ENCODE measurements at places on chromosomes 12 and 14. TPM values are rescaled to one million over a fixed set of nuclear protein-coding genes. Genes with fewer than 3 reads are reported as not detected.

GRCh38 chr12:99121546-99121945 is 476.5 kb downstream of the APAF1 start:
- no peaks in the 10 kb centered on the region for H3K36me3 ChIP-seq
- H3K4me3 ChIP-seq = no peak overlapping the region
- no peak for DNase-seq
- no peaks in the 10 kb centered on the region for H3K27me3 ChIP-seq

DNA sequence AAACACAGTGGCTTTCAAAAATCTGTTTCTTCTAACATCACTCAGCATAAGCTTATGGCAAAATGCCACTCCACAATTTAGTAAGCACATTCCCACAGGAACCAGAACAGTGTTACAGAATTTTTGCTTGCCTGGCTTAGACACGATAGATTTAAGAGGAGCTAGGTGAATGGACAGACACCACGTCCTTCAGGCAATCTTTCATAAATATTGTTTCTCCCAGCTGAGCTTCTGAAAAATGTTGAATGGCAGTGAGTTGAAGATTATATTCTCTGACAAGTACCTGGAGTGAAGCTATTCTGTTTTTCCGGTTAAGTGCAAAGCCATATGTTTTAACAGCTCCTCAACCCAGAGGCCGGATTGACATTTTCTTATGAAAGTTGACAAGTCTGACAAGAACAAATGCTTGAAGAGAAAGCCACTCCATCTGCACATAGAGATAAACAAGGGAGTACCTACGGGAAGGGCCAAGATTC is 102.0 kb downstream of the FSCB start:
- DNase-seq = no peak
- no peaks in the 10 kb centered on the region for H3K27me3 ChIP-seq
- H3K4me1 ChIP-seq = no peaks in the 10 kb centered on the region

GRCh38 chr12:45613296-45613695 is 116.2 kb upstream of the ARID2 start:
- H3K4me1 ChIP-seq = no peaks in the 10 kb centered on the region
- no peak for DNase-seq
- H3K27me3 ChIP-seq = no peaks in the 10 kb centered on the region
- no peak overlapping the region for H3K27ac ChIP-seq
- H3K36me3 ChIP-seq = no peaks in the 10 kb centered on the region

The FAR2 gene
- 7.6 TPM for total RNA-seq

The PACS2 gene
- 10.2 TPM for total RNA-seq

DNA sequence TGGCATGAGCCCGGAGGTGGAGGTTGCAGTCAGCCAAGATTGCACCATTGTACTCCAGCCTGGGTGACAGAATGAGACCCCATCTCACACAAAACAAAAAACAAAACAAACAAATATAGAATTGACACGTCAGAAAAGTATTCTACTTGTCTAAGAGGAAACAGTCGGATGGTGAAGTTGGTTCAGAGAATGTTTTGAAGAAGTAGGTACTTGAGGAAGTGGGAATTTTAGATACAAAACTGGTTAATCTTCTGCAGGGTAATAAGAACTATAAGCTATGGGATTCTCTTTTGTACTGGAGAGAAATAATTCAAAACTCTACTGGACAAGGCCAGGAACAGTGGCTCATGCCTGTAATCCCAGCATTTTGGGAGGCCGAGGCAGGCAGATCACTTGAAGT is 14.6 kb upstream of the TCTN1 start:
- no peak for DNase-seq
- no peaks in the 10 kb centered on the region for H3K4me1 ChIP-seq
- H3K27me3 ChIP-seq = no peaks in the 10 kb centered on the region
- no peak overlapping the region for H3K4me3 ChIP-seq
- no peak overlapping the region for H3K27ac ChIP-seq

- H3K27me3 ChIP-seq = no peaks in the 10 kb centered on the region
- no peak overlapping the region for H3K4me3 ChIP-seq
- no peak overlapping the region for H3K27ac ChIP-seq
- H3K4me1 ChIP-seq = no peaks in the 10 kb centered on the region
- H3K36me3 ChIP-seq = no peaks in the 10 kb centered on the region
- no peak for DNase-seq
Measured at GRCh38 chr12:125050446-125050845, 14.8 kb upstream of the AACS start.

The SYNE2 gene
- 15.5 TPM for total RNA-seq

The CCNT1 gene
- 15.9 TPM for total RNA-seq

DNA sequence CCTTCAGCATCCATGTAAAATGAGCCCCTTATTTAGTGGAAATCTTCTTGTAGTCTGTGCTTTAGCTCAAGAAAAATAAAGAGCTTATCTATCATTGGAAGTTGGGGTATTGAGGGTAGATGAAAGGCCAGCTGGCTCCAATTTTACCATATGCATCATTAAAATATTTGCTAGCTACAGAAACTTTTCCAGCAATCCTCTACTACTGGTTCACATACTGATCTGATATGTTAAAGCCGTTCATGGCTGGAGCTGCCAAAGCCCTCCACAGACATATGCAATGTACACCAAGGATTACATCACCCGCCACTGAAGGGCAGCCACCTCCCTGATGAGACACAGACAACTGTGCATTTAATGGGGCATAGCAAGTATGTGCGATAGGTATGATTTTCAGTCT is 1205.3 kb downstream of the GALC start:
- no peaks in the 10 kb centered on the region for H3K4me1 ChIP-seq
- no peak overlapping the region for H3K4me3 ChIP-seq
- no peaks in the 10 kb centered on the region for H3K36me3 ChIP-seq
- no peak for DNase-seq
- H3K27ac ChIP-seq = no peak overlapping the region

GRCh38 chr12:106455111-106455510 is 97.6 kb downstream of the POLR3B start:
- peaks cover 2% of the 10 kb centered on the region for H3K36me3 ChIP-seq
- H3K4me1 ChIP-seq = no peaks in the 10 kb centered on the region
- H3K4me3 ChIP-seq = no peak overlapping the region

DNA sequence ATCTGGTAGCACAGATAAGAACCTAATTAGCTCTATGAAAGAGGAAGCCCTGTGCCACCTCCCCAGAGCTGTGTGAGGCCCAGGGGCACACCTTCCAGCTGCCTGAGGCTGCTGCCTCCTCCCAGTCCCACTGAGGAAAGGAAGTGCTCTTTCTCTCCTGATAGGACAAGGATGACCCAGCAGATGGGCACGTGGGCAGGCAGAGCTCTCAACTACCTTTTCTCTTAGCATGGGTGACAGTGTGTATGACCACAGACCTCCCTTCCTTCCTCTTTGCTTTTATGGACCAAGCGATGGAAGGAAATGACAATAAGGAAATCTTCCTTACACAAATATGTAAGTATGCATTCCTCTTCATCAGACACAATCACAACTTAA is 127.6 kb upstream of the AMIGO2 start:
- H3K4me3 ChIP-seq = no peak overlapping the region
- no peaks in the 10 kb centered on the region for H3K4me1 ChIP-seq
- H3K36me3 ChIP-seq = no peaks in the 10 kb centered on the region
- H3K27me3 ChIP-seq = no peaks in the 10 kb centered on the region

DNA sequence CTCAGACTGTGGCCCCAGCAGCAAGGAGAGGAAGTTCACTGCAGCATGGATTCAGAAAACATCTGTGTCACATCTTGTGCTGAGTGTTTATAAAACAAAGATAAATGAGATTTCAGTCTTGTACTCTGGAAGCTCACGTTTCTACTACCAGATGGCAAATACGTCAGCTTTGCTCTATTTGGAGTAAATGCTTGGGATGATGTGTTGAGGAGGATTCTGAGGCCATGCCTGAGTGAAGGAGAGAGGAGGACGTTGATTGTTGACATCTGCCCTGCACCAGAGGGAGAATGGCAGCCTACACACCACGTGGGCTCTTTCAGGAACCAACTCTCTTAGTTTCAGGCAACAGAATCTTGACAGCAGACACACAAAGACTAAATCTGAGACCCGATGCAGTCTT is 188.9 kb downstream of the TMEM132C start:
- H3K36me3 ChIP-seq = no peaks in the 10 kb centered on the region
- H3K27me3 ChIP-seq = peaks cover 2% of the 10 kb centered on the region
- H3K27ac ChIP-seq = no peak overlapping the region

The SLC35F4 gene
- total RNA-seq = not detected

DNA sequence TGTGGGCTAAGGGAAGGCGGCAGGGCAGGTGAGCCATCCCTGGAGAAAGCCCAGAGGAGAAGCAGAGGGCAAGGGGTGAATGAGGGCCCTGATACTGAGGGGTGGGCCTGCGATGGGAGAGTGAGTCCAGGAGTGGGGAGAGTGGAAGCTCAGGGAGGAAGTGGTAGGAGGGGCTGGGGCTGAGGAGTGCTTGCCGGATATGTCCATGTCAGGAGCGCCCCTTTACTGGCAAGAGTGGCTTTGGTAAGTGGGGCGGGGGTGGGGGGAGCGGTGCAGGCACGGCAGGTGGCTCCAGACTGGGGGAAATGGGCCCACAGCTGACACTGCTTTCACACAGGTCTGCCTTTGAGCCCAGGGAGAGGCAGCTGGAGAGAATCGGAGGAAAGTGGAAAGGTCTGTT is 86.4 kb upstream of the GPR68 start:
- no peaks in the 10 kb centered on the region for H3K36me3 ChIP-seq
- no peak overlapping the region for H3K4me3 ChIP-seq
- H3K27me3 ChIP-seq = no peaks in the 10 kb centered on the region

GRCh38 chr12:44904321-44904720 is 28.2 kb upstream of the NELL2 start:
- H3K27me3 ChIP-seq = no peaks in the 10 kb centered on the region
- no peak overlapping the region for H3K4me3 ChIP-seq
- H3K27ac ChIP-seq = no peak overlapping the region
- no peaks in the 10 kb centered on the region for H3K4me1 ChIP-seq
- H3K36me3 ChIP-seq = no peaks in the 10 kb centered on the region

- peaks cover 1% of the 10 kb centered on the region for H3K36me3 ChIP-seq
- H3K4me3 ChIP-seq = no peak overlapping the region
- no peaks in the 10 kb centered on the region for H3K4me1 ChIP-seq
Measured at GRCh38 chr12:94954948-94955592, 48.4 kb downstream of the NDUFA12 start.

The IFNG-AS1 gene
- not detected for total RNA-seq

DNA sequence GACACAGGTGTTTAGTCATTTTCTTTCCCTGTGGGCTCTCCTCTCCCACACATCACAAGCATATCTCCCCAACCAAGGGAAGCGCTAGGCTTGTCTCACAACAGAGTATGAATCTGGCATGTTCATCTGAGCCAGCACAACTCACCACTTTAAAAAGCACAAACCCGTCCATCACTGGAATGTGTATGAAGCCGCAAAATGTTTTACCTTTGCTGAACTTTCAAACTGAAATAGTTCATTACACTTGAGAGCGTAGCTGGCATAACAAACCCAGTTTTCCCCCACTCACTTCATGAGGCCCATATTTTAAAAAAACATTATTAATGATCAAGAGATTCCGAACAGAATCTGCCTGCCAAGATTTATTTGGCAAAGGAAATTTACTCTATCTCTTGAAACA is 15.8 kb downstream of the NID2 start:
- H3K4me3 ChIP-seq = no peak overlapping the region
- no peaks in the 10 kb centered on the region for H3K36me3 ChIP-seq
- peak overlapping the region; percentile 58 for H3K27ac ChIP-seq
- H3K27me3 ChIP-seq = no peaks in the 10 kb centered on the region
- no peaks in the 10 kb centered on the region for H3K4me1 ChIP-seq

DNA sequence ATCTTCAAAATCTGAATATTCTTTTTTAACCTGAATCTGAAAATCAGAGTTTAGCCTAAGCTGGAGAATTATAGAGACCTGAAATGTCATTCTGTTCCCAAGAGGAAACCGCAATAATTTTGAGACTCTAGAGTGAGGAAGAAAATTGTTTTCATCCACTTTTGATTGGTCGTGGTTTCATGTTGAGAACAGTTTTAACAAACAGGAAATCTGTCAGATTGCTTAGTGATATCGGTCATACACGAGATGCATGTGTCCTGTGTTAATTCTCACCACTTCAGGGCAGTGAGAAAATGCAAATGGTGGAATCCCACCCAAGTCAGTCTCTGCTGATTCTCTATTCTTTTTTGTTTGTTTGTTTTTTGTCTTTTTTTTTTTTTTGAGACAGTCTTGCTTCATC is 1498.5 kb upstream of the TMEM132C start:
- no peak overlapping the region for H3K27ac ChIP-seq
- no peak overlapping the region for H3K4me3 ChIP-seq
- no peaks in the 10 kb centered on the region for H3K4me1 ChIP-seq
- no peak for DNase-seq

GRCh38 chr12:103848917-103849491 is 8.0 kb upstream of the NT5DC3 start:
- no peak overlapping the region for H3K4me3 ChIP-seq
- H3K4me1 ChIP-seq = peaks cover 24% of the 10 kb centered on the region
- no peaks in the 10 kb centered on the region for H3K36me3 ChIP-seq
- DNase-seq = no peak

DNA sequence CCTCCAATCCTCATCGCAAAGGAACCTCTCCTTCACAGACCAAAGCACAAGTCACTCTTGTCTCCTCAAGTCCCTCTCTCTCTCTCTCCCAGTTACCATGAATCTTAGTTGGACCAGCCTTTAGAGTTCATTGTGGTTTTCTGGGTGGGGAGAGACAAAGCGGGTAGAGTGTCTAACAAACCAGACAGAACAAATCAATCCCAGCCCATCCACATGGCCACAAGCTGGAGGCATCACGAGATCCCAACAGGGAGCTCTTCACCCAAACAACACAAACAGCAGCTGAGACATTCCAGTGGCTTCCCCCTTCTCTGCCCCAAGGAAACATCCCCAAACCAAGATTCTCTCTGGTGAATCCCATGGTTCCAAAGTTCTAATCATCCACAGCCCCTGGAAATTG is 22.4 kb downstream of the ACTN1 start:
- H3K27me3 ChIP-seq = no peaks in the 10 kb centered on the region
- peaks cover 55% of the 10 kb centered on the region for H3K4me1 ChIP-seq
- DNase-seq = no peak
- no peak overlapping the region for H3K4me3 ChIP-seq
- no peaks in the 10 kb centered on the region for H3K36me3 ChIP-seq

- DNase-seq = no peak
- peaks cover 40% of the 10 kb centered on the region for H3K36me3 ChIP-seq
Measured at GRCh38 chr14:104757238-104757585, 4.3 kb downstream of the SIVA1 start.

- DNase-seq = no peak
- no peaks in the 10 kb centered on the region for H3K36me3 ChIP-seq
- H3K27me3 ChIP-seq = no peaks in the 10 kb centered on the region
- H3K4me1 ChIP-seq = peaks cover 5% of the 10 kb centered on the region
- no peak overlapping the region for H3K4me3 ChIP-seq
Measured at GRCh38 chr14:103836976-103837725, 10.2 kb downstream of the PPP1R13B start.

The KRT85 gene
- not detected for total RNA-seq

The FAM90A1 gene
- not detected for total RNA-seq

DNA sequence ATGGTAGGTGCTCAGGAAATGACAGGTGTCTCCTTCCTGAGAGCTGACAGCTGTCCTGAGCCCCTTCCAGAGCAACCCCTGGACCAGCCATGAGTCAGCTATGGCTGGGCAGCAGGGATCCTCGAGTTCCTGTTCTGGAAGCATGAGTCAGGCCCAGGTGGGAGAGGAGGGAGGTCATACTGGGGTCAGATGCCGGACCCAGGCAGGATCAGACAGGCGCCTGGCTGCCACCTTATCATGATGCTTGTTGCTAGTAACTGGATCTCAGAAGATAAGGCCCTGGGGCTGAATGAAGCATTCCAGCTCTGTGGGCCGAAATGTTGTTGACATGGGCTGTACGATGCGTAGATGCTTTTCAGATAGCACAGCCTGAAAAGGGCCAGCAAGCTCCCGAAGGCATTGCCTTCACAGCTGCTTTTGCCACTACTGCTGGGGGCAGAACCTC is 17.4 kb upstream of the KRT7 start:
- no peak for DNase-seq
- no peaks in the 10 kb centered on the region for H3K36me3 ChIP-seq
- H3K27me3 ChIP-seq = peaks cover 2% of the 10 kb centered on the region
- H3K27ac ChIP-seq = no peak overlapping the region
- H3K4me1 ChIP-seq = peaks cover 2% of the 10 kb centered on the region

The SALL2 gene
- total RNA-seq = 0.92 TPM

The CIDEB gene
- total RNA-seq = 32.1 TPM

All from liver (tissue), 10 donors.